ENCODE measurements at places on chromosomes 16 and 17. TPM values are rescaled to one million over a fixed set of nuclear protein-coding genes. Genes with fewer than 3 reads are reported as not detected.

GRCh38 chr17:81376946-81377714, 18.1 kb upstream of the BAHCC1 start:
- H3K27me3 ChIP-seq = no peaks in the 10 kb centered on the region
- H3K4me3 ChIP-seq = no peak overlapping the region
- no peaks in the 10 kb centered on the region for H3K36me3 ChIP-seq
- no peak overlapping the region for H3K27ac ChIP-seq
- H3K4me1 ChIP-seq = no peaks in the 10 kb centered on the region

DNA sequence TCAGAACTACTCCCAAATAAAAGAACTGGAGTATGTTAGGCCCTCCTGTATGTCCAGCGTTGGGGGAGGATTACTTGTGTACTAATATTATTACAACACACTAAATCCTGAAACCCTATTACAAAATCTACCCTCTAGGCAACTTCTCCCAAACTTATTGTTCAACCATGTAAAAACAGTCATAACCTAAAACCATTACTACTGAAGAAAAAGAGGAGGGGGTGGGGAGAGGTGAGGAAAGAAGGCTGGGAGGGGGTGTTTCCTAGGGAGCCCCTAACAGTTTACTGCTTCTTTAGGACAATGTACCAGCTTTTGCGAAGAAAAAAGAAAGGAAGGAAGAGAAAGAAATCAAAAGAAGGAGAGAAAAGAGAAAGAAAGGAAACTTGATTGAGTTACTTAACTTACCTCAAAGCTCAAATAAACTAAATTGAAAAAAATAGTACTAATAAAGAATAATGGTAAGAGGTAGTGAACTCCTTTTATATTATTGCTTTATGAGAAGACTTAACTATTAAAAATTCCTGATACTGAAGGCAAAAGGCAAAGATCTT, 2.3 kb downstream of the SALL1 start:
- DNase-seq = no peak
- H3K27me3 ChIP-seq = peaks cover 35% of the 10 kb centered on the region
- H3K27ac ChIP-seq = no peak overlapping the region
- H3K36me3 ChIP-seq = no peaks in the 10 kb centered on the region
- no peak overlapping the region for H3K4me3 ChIP-seq
- peaks cover 34% of the 10 kb centered on the region for H3K4me1 ChIP-seq

DNA sequence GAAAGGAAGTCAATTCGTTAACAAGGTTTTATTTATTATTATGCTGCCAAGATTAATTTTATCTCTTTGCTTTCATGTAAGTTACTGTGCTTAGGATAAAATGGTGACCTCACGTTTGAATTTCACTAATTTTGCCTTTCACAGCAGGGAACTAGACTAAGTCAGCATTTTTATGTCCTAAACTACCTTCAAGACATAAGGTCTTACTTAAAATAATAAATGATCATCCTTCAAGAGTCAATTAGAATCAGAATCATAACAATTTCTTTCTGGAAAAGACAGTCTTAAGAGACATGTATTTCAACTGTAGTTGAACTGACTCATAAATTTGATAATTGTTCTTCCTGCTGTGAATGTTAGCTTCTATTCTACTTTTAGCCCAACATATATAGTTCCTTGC, 893.8 kb downstream of the KCNJ2 start:
- H3K27me3 ChIP-seq = no peaks in the 10 kb centered on the region
- H3K4me1 ChIP-seq = no peaks in the 10 kb centered on the region
- no peaks in the 10 kb centered on the region for H3K36me3 ChIP-seq
- H3K4me3 ChIP-seq = no peak overlapping the region
- no peak overlapping the region for H3K27ac ChIP-seq

DNA sequence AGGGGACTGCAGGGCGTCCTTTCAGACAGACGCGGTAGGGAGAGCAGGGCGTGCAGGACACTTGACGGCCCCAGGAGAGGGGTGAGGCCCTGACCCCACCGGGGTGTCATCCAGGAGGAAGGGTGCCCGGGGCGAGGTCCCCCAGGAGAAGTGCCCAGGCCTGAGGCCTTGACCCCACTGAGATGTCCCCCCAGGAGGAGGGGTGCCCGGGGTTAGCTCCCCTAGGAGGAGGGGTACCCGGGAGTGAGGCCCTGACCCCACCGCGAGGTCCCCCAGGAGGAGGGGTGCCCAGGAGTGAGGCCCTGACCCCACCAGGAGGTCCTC, 27.2 kb upstream of the METRNL start:
- H3K4me3 ChIP-seq = peak overlapping the region; percentile 80
- peaks cover 23% of the 10 kb centered on the region for H3K4me1 ChIP-seq
- peak overlapping the region; percentile 79 for H3K27ac ChIP-seq
- no peak for DNase-seq

Gene GUCY2D
- not detected for total RNA-seq

Gene USH1G
- total RNA-seq = not detected

Gene ACSM2B
- total RNA-seq = not detected

Data from sigmoid colon (tissue), 7 donors.